ENCODE measurements at places on chromosomes 1 and 21.

DNA sequence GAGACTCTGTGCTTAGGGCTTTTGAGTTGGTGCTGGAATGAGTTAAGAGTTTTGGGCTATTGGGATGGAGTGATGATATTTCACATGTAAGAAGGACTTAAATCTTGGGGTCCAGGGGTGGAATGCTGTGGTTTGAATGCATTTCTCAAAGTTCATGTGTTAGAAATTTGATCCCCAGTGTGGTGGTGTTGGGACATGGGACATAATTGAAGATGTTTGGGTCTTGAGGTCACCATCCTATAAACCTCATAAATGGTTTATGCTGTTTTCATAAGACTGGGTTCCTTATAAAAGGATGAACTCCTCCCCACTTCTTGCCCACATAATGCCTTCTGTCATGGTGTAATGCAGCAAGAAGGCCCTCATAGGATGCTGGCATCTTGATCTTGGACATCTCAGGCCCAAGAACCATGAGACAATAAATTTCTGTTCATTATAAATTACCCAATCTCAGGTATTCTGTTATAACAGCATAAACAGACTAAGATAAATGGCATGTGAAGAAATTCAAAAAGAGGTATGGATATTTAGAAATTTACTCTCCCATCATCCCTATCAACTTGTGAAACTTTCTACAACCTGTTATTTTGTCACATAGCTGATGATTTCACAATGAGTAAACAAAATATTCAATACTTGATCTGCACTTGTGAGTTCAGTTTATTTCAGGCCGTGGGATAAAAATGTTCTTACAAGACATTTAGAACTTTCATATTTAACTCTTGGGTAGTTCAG is 48.0 kb upstream of the NEK7 start:
- no peak for DNase-seq

- no peak for DNase-seq
Measured at GRCh38 chr1:207863893-207864535, 46.9 kb downstream of the CD34 start.

GRCh38 chr1:209526137-209526536 is 57.4 kb upstream of the CAMK1G start:
- no peak for DNase-seq

DNA sequence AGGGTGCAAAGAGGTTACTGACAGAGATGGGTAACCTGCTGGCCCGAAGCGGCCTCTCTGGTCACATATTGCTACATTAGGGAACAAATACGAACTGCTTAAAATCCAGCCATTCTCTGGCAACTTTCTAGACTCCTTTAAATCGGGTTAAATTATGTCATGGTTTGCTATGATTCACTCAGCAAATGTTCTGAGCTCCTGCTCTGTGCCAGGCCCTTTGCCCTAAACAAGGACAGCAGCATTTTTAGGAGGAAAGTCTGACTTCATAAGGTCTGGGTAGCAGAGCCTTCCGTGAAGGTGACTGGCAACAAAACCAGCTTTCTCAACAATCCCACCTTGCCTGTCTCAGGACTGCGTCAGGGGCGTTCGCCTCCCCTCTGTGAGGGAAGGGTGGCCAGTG is 15.4 kb downstream of the ZP4 start:
- DNase-seq: no peak
